ENCODE measurements at places on chromosomes 4 and X.

DNA sequence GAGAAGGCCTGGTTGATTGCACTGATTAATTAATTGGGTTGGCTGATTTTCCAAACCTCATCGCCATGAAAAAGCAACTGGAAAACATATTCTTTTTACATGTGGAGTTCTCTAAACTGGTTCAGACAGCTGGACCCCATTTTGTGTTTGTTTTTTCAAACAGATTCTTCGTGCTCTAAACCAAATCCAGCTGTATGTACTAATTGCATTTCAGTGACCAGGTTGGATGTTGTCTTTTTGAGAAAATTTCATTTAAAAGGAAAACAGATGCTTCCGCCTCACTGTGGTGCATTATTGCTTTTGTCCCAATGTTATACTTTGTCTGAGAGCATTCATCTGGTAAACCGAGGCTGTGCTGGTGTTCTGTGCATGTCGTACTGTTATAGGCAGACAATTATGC, 67.8 kb upstream of the LNX1 start:
- DNase-seq, result no peak

GRCh38 chrX:74274516-74274915, 29.5 kb upstream of the ZCCHC13 start:
- DNase-seq, result no peak

GRCh38 chrX:287670-288069, 6.5 kb downstream of the PLCXD1 start:
- DNase-seq, result no peak

- DNase-seq, result peak; percentile 82
Measured at GRCh38 chrX:34656842-34657725, at the start of gene TMEM47. TMEM47 (minus strand) TSS chrX:34657285; CDS start chrX:34657029, 256 bp downstream.

DNA sequence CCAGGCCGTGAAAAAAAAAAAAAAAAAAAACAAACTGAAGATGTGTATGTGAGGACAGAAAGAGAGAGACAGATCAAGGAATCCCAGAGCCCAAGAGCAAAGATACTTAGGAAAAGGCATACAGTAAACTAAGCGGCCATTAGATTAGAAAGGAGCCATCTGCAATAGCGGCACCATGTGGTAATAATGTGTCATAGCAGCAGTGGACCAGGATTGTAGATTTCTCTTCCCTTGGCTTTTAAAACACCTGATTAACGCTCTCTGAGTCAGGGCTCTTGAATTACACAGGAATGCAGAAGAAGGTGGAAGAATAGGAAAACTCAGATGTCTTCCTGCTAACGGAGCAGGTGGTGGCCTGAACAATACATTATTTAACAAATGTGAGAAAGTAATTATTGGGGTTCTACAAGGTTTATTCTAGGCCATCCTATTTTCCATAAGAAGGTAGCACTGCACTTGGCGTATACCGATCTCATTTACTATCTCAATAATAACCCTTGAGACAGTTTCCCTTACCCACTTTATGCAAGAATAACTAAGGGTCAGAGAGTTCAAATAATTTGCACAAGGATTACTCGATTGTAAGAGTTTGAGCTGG, 182.7 kb downstream of the KCNIP4 start:
- peak; percentile 63 for DNase-seq

DNA sequence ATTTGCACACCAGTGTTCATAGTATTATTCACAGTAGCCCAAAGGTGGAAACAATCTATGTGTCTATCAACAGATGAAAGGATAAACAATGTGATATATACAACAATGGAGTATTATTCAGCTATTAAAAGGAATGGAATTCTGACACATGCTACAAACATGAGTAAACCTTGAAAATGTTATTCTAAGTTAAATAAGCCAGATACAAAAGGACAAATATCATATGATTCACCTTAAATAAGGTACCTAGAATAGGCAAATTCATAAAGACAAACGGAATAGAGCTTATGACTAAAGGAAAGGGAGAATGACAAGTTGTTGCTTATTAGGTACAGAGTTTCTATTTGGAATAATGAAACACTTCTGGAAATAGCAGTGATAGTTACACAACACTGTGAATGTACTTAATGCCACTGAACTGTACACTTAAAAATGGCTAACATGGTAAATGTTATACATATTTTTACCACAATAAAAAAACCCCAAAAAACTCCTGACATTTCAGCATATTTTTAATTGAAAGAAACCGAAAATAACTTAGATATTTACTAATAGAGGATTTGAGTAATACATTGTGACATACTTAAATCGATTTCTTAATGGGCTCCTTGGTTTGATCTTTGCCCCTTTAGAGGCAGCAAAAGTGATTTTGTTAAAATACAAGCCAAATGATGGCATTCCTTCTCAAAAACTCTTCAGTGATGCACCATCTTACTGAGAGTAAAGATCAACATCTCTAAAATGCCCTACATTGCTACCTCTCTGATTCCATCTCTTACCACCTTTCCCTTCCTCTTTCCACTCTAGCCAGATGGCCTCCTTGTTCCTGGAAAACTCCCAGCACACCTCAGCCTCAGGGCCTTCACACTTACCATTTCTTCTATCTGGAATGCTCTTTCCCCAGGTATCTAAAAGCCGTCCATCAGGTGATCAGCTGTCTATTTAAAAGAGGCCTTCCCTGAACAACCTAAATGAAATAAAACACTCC, 8.6 kb upstream of the CYP2U1 start:
- DNase-seq, result no peak

DNA sequence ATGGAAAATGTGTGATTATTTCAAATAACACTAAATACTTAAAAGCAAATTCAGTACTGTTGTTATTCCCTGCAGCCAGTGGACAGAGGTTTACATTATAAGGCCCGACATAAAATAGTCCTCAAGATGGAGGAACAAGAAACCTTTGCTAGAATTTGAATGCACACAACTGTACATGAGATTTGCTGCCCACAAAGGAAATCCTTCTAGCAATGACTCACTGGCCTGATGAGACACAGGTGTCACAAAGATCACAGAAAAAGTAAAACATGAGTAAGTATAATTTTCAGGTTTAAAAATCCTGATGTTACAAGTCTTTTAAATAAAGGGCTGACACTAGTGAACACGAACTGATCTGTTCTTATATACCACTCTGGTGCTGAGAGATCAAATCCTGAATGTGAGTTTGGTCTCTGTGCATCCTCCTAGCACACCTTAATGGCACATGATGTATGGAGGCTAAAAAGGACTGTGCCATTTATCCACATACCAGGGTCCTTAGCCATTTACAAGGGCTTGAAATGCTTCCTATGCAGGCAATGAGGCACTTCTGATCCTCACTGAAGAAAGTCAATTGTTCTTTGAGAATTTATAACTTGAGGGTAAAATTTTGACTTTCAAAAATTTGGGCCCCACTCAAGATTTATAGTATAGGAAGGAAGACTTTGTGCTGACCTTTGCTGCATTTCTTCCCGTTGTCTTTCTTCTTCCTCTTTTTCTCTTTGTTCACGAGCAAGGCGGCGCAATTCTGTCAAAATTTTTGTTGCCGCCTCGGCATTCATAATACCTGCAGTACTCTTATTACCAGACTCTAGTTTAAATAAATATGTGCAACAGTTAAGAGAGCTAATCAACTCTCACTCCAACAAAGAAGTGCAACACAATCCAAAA, 23.0 kb downstream of the MAP7D3 start:
- no peak for DNase-seq

- no peak for DNase-seq
Measured at GRCh38 chrX:65602221-65602560, 65.3 kb upstream of the MSN start.

DNA sequence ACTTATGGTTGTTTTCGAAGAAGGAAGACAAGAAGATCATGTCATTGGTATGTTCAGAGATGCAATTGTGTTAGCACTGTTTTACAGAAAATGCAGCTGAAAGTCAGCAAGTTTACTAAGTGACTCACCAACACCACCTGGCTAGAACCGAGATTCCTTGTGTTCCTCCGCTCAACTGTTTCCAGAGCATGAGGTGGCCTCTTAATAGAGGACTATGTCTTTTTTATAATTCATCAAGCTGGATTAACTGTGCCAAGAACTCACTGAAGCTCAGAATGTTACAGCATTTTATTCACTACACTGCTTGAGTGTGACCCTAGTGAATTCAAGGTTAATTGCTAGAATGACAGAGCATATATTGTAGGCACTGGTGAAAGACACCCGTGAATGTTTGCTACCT, 1573.5 kb upstream of the TENM3 start:
- no peak for DNase-seq

DNA sequence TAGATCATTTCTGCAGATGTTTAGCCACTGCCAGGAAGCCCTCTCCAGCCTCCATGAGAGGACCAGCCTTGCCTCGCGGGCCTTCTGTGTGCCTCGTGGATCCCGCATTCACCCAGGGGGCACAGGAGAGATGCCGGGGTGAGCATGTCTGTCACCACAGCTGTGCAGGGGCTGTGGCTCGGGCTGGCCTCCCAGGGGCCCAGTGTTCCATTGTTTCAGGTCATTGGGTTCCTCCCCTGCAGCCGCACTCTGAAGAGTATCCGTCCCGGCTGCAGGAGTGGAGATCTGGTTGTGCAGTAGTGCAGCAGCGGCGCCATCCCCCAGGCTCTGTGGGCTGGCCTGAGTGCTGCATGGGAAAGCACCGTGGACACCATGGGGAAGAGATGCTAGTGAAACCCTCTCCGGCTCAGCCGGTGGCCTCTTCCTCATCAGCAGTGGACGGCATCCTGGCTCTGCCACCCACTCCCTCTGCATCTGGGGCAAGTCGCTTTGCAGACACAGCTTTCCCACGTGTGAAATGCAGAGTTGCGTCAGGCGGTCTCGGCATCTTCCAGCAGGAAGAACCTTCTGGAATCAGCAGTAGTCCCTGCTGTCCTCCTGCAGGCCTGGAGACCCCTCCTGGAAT, 29.1 kb downstream of the TBC1D14 start:
- no peak for DNase-seq

DNA sequence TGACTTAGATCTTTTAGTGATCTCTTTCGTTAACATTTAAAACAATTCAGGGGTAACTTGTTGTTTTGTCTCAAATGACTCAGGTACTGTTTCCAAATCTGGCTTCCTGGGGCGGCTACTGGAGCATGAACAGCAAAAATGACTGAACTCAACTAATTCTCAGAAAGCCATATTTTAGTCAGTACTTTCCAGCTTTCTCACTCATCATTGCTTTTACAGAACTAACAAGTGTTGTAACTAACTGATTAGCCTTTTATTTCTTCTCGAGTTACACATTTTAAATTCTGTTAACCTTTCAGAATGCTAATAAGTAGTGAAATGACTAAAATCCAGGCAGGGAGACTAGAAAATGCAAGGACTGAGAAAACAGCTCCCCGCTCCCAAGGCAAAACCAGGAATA, 55.3 kb downstream of the JADE3 start:
- no peak for DNase-seq

- DNase-seq, result no peak
Measured at GRCh38 chr4:127400276-127400675, 232.5 kb upstream of the INTU start.

DNA sequence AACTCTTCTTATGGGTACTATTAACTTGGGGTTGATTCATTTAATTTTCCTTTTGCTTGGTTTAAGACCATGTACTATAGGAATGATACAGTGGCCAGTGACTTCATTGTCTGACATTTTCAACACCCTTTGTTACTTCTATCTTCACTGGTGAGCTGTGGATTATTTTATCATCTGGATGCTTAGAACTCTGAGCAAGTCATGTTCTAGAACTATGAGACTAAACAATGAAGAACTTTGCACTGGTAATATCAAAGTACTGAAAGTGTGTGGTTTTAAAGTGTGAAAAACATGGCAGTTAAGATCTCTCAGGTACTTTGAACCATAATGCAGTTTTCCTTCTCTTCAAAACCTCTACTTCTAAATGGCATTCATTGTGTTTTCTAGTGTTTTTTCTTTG, 47.8 kb downstream of the MAP7D3 start:
- no peak for DNase-seq

- DNase-seq, result no peak
Measured at GRCh38 chr4:3685081-3685645, 81.0 kb upstream of the ADRA2C start.

- no peak for DNase-seq
Measured at GRCh38 chrX:82648062-82648461, 860.0 kb upstream of the POU3F4 start.

DNA sequence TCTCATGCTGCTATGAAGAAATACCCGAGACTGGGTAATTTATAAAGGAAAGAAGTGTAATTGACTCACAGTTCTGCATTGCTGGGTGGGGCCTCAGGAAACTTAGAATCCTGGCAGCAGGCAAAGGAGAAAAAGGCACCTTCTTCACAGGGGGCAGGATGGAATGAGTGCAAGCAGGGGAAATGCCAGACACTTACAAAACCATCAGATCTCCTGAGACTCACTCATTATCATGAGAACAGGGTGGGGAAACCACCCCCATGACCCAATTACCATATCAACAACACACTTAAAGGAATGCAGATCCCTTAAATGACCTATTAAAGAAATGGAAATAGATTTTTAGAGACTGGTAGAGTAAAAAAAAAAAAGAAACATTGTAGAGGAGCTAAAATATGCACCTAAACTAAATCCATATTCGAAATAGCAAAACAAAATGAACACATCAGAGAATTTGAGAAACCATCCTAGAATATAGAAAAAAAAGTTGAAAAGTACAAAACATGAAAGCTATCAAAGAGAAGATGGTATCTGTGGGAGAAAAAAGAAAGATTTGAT, 104.3 kb upstream of the UGT8 start:
- no peak for DNase-seq

- DNase-seq, result no peak
Measured at GRCh38 chr4:185654965-185655554, 119.8 kb upstream of the PDLIM3 start.

- peak; percentile 13 for DNase-seq
Measured at GRCh38 chrX:39309018-39309635, 507.9 kb downstream of the MID1IP1 start.

GRCh38 chr4:84634961-84635360, 52.0 kb downstream of the CDS1 start:
- no peak for DNase-seq

DNA sequence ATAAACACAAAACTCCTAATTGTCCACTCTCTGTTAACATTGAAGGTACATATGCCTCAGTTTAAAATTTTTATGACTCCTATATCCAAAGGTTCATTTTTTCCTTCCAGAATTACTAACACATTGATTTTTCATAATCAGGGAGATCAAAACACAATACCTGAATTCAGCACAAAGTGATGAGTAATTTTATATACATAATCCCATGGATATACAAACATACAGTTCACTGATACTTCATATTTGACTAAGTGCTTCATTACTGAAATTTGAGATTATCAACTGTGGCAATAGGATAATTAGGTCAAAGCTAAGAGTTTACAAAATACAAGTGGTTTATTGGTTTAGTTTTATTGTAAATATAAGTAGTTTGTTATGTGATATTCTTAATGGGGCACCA, 176.2 kb upstream of the PRPS2 start:
- no peak for DNase-seq
